Cerebellum (tissue), 4 donors: ENCODE measurements at places on chromosomes 2 and 18.
A peak's percentile ranks its signal among the peaks of the same experiment; 100 is the strongest.

- DNase-seq, result no peak
Observed at GRCh38 chr18:51082571-51083267, 52.7 kb downstream of the SMAD4 start.

DNA sequence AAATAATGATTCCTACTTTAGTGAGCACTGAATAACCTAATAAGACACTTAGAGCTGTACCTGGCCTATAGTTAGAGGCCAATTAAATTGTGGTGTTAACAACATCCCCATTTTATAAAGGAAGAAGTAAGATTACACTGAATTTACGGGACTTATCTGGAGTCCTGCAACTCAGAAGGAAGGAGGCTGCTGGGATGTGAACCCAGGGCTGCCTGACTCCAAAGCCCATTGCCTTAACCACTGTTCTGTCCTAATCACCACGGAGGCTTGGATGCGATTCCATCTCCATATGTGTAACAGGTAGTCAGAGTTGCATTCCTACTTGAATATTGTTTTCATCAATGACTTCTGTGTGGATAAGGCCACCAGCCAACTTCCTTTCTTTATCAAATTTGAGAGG, 168.9 kb downstream of the SOCS6 start:
- no peak for DNase-seq

DNA sequence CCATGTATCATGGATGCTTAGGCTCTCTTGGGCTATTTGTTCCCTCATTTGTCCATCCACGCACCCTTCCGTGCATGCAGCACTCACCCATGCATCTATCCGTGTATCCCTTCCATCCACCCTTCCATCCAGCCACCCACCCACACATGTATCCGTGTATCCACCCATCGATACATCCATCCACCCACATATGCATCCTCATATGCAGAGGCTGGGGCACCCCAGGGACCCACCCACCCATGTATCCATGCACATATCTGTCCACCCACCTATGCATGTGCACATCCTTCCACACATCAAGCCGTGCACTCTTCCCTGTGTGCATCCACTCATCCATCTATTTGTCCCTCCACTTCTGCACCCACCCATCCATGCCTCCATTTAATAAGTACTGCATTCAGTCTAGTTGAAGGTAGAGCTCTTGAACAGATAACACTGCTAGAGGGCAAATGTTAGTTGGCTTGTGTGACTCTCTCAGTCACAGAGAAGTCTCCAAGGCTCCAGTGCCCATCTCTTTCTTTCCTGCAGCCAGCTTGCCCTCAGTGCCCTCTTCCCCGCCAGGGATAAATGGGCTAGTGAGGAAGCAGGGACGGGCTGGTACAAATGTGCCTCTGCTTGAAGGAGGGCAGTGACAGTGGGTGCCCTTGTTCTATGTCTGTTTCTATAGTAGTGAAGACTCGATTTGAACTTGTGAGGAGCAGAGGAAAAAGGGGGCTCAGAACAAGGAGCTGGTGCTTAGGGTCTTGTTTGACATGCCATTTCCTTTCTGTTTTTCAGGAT, 61.5 kb downstream of the EMILIN2 start:
- no peak for DNase-seq

- peak; percentile 13 for DNase-seq
Observed at GRCh38 chr2:212005085-212005671, 533.4 kb downstream of the ERBB4 start.

- no peak for DNase-seq
Observed at GRCh38 chr2:136051725-136052048, 66.3 kb upstream of the DARS1 start.

- peak; percentile 6 for DNase-seq
Observed at GRCh38 chr18:47593744-47594472, 336.6 kb downstream of the SMAD2 start.

DNA sequence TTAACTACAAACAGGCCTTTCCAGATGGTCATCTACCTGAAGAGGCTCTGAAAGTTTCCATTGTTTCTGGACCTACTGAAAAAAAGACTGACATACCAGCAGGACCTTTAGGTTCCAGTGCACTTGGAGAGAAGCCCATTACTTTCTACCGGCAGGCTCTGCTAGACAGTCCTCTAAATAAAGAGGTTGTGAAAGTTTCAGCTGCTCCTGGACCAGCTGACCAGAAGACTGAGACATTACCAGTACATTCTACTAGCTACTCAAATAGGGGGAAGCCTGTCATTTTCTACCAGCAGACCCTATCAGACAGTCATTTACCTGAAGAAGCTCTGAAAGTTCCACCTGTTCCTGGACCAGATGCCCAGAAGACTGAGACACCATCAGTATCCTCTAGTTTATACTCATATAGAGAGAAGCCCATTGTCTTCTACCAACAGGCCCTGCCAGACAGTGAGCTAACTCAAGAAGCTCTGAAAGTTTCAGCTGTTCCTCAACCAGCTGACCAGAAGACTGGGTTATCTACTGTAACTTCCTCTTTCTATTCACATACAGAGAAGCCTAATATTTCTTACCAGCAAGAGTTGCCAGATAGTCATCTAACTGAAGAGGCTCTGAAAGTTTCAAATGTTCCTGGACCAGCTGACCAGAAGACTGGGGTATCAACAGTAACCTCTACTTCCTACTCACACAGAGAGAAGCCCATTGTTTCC, 65.8 kb downstream of the ALMS1 start:
- no peak for DNase-seq

- DNase-seq, result no peak
Observed at GRCh38 chr18:45841060-45841764, 15.7 kb downstream of the SIGLEC15 start.

GRCh38 chr2:91974401-91975129, 2896.7 kb upstream of the TEKT4 start:
- no peak for DNase-seq

- DNase-seq, result no peak
Observed at GRCh38 chr2:101842471-101842870, 145.0 kb downstream of the MAP4K4 start.

GRCh38 chr2:15991231-15991630, 50.9 kb downstream of the MYCN start:
- no peak for DNase-seq

GRCh38 chr18:27778925-27779324, 398.0 kb downstream of the CDH2 start:
- DNase-seq, result no peak

GRCh38 chr2:179898873-179899272, 37.5 kb upstream of the ZNF385B start:
- no peak for DNase-seq

- no peak for DNase-seq
Observed at GRCh38 chr2:186543561-186544131, 46.2 kb upstream of the ITGAV start.

- DNase-seq, result no peak
Observed at GRCh38 chr18:62368100-62368499, 43.0 kb downstream of the TNFRSF11A start.

DNA sequence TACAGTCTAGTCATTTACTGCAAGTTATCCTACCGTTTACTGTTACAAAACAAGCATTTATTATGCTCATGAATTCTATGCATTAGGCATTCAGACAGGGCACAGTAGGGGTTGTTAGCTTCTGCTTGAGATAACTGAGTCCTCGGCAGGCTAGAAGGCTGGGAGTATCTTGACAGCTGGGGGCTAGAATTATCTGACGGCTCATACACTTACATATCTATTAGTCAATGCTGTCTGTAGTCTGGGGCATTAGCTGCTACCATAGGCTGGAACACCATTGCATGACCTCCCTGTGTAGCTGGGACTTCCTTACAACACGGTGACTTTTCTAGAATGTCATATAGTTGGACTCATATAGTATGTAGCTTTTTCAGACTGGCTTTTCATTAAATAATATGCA, 61.9 kb upstream of the ALK start:
- DNase-seq, result no peak

DNA sequence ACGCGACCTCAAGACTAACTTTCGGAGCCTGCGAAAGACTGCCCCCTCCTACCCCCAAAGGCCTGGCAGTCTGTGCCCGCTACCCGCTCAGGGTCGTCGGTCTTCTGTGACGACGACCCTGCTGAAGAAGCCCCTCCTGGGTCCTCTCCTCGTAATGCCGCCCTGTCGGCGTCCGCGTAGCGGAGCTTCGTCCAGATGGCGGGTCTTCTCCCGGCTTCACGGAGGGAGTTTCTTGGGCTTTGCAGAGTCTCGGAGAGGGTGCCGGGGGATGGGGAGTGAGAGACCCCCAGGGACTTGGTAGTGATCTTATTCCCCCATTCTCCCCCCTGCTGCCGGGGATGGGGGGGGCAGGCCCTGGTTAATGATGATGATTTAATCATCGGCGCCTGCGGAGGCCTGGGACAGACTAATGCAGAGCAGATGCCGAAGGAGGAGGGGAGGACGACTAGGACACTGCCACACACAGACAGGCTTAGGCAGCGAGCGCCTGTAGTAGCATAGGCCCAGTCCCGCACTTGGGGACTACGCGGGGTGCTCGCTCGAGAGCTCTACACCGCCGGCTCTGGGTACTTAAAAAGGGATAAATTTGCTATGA, 528 bp upstream of the PCGF1 start:
- peak; percentile 60 for DNase-seq

GRCh38 chr2:152448606-152449005, 113.6 kb downstream of the FMNL2 start:
- no peak for DNase-seq

- no peak for DNase-seq
Observed at GRCh38 chr2:100283724-100284501, 38.4 kb downstream of the LONRF2 start.

DNA sequence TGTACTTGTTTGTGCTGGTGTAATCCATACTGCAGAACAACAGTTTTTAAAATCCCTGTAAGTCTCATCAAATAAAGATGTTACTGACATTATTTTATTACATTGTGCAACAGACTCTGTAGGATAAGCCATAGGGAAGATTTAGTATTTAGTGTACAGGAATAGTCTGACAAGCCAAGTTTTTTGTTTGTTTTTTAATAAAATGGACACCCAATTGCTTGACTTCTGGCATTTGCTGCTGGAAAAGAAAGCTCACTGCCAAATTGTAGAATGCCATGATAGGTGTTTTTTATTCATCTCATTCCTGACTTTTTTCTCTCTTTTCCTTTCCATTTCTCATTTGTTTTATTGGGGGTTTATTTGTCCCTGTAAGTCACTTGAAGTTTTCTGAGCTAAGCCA, 38.1 kb downstream of the SMARCAL1 start:
- no peak for DNase-seq

DNA sequence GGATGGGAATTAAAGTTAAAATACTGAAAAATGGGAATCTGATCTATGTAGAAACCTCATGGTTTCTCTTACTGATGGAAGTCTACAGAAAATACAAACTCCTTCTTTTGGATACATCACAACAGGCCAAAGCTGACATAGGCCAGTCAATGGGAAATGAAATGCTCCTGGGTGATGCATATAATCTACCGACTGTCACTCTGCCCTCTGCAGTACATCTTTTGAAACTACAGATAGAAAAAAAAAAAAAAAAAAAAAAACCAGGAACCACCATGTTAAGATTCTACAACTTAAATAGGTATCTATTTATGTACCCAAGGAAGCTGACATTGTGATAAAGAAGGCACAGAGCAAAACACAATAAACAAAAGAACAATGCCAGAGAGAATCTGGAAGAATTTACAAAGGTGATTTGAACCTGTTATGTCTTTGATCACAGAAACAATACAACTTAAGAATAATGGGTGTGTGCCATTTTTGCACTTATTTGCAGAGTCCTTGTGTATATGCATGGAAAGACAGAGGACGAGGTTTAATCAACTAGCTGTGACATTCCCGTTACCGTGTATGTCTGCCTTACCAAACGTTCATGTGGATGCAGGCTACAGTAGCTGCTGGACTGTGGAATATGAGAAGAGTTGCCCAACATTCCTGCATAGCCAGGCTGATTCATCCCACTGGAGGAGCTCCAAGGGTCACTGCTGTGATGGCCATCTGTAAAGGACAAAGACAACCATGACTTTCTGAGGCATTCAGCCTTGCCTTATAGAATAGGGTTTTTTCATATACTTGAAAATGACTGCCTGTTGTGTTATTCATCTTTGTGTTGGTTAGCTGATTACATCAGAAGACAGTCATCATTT, 312.7 kb downstream of the TCF4 start:
- DNase-seq, result peak; percentile 82

GRCh38 chr2:239774933-239775622, 250.1 kb downstream of the NDUFA10 start:
- no peak for DNase-seq

DNA sequence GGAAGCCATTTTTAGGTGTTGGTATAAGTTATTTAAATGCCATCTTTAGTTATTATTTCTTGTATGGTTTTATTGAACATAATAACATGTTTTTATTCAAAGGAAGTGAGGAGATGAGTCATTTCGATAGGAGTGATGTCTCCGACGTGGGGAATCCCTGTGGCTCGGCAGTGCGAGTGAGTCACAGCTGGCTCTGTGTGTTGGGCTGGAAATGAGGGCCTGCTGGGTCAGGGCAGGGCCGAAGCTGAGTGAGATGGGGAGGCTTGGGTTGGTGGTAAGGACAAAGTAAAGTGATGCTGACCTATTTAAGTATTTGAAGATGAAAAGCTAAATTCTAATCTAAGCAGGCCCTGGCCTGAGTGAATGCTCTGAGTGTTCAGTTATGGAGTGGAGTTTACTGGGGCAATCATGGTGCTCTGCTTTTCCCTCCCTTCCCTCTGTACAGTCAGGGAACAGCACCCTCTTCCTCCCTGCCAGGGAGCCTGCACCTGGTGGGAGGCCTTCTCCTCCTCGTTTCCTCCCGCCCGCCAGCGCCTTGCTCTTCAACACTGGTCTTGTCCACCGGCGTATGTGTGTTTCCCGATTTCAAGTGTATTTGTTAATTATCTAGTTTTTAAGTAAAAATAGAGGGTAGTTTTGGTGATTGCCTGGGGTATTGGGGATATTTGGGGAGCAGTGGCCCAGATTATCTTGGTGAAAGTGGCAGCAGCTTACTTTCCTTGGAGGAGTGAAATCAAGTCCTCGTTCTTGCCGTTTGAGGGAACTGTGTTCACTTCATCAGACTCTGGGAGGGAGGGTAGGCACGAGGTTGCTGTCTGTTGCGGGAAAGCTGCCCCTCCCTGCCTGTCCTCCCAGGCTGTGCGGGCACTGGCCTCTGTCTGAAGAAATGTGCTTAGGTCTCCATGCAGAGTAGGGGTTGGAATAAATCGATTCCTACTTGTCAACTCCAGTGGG, 157.0 kb downstream of the LDLRAD4 start:
- DNase-seq, result no peak

DNA sequence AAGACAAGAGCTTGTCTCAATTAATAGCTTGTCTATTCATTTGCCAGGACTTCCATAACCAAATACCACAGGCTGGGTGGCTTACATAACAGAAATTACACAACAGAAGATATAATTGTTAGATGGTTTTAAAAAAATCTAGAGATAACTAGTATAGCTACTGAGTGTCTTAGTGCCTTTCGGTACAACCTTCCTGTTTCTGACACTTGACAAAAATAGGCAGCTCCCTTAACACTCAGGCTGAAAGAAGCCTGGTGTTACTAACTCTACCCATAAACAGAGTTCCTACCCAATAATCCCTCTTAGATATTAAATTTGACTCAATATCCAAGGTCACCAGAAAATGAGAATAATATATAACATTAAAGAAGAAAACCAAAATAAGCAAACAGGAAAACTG, 129.7 kb downstream of the BARD1 start:
- DNase-seq, result no peak
